ENCODE measurements at places on chromosomes 2 and 18. TPM values are rescaled to one million over a fixed set of nuclear protein-coding genes. Genes with fewer than 3 reads are reported as not detected.
A peak's percentile ranks its signal among the peaks of the same experiment; 100 is the strongest.

GRCh38 chr2:169739351-169739750 lies 5.7 kb downstream of the KLHL23 start:
- no peaks in the 10 kb centered on the region for H3K36me3 ChIP-seq
- peaks cover 67% of the 10 kb centered on the region for H3K4me1 ChIP-seq
- no peak overlapping the region for H3K4me3 ChIP-seq

Gene CCDC85A
- 8.2 TPM for total RNA-seq

DNA sequence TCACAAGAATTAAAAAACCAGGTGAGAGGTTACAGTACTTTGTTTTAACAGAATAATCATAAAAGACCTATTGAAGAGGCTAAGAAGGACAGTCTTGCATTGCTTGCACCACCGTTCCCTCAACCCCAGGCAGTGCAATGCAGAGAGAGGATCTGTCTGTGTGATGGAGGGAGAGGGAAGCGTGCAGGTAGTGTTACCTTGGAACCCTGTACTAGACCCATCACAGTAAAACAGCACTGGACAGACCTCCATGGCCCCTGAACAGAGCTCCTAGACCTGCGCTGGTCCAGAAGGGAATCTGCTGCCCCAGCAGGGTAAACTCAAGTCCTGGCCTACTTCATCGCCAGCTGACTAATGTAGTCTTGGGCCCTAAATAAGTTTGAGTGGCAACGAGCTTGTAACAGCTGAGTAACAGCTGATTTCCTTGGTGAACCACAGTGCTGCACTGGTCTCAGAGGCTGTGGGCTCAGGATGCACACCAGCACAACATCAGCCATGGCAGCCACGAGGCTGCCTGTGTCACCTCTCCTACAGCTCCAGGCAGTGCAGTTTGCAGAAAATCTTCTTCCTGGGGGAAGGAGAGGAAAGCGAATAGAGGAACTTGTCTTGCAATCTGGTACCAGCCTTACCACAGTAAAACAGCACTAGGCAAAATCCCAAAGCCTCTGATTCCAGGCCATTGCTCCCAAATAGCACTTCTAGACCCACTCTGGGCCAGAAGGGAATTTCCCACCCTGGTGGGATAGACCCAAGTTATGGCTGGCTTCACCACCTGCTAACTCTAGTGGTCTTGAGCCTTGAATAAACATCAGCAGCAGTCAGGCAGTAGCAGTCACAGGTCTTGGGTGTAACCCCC lies 417.2 kb downstream of the CDH7 start:
- H3K27ac ChIP-seq, result no peak overlapping the region
- H3K4me1 ChIP-seq, result no peaks in the 10 kb centered on the region
- DNase-seq, result no peak
- H3K36me3 ChIP-seq, result no peaks in the 10 kb centered on the region
- no peaks in the 10 kb centered on the region for H3K27me3 ChIP-seq

Gene LDLRAD4
- total RNA-seq, result 17.4 TPM

Gene ACKR3
- 25.7 TPM for total RNA-seq

DNA sequence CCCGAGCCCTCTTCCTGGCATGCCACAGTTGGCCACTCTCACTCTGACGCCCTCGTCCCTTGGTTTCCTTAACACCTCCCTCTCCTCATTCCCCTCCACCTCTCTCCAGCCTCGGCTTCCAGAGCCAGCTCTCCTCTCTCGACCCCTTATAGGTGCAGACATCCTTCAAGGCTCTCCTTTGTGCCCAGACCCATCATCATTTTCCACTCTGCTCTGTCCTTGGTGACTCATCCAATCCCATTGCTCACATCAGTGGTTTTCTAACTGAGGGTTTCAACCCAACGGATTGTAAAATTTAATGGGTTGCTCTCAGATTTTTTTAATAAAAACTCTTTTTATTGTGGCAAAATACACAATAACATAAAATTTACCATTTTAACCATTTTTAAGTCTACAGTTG lies 6.2 kb downstream of the ST8SIA5 start:
- H3K4me1 ChIP-seq, result no peaks in the 10 kb centered on the region
- H3K27me3 ChIP-seq, result peaks cover 10% of the 10 kb centered on the region
- no peak for DNase-seq
- H3K4me3 ChIP-seq, result no peak overlapping the region
- no peak overlapping the region for H3K27ac ChIP-seq

GRCh38 chr2:9107168-9108025 lies 99.2 kb upstream of the ASAP2 start:
- H3K27ac ChIP-seq, result no peak overlapping the region
- no peaks in the 10 kb centered on the region for H3K27me3 ChIP-seq
- no peak overlapping the region for H3K4me3 ChIP-seq
- H3K36me3 ChIP-seq, result no peaks in the 10 kb centered on the region
- no peaks in the 10 kb centered on the region for H3K4me1 ChIP-seq

DNA sequence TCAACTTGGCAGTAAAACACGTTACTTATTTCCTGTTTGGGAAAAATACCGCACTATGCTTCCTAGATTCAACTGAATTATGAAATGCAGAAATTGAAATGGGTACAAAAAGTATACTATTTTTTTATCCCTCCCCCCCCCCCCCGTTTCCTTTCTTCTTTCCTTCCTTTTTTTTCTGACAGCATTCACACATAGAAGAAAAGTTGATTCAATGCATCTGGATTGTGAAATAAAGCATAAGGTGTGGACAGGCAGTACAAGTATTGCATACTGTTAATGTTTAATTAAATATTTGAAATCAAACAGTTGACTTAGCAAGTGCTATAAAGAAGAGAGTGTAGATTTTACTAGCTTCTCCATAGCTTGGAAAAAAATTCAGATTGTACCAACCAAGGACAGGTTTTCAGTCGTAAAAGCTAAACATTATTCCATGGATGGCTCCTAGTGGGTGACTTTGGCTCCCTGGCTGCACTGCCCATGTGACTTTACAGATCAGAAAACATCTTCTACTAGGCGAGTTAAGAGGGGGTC lies 21.6 kb upstream of the AGFG1 start:
- no peaks in the 10 kb centered on the region for H3K36me3 ChIP-seq
- H3K4me3 ChIP-seq, result no peak overlapping the region
- no peaks in the 10 kb centered on the region for H3K27me3 ChIP-seq
- no peak for DNase-seq

DNA sequence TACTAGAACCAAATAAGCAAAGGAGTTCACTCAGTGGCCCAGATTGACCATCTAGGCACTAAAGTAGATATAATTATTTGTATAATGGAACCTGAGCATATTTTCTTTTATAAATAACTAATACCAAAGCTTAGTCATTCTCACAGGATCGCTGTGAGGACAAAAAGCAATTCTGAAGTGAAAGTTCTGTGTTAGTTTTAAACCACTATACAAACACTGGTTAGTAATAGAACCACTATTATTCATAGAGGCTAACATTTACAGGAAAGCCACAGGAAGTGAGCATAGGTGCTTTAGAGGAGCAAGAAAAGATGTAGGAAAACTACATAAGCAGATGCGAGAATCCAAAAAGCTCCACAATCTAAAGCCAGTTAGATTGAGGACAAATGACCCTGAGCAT lies 364.7 kb downstream of the XIRP2 start:
- no peak for DNase-seq
- H3K4me3 ChIP-seq, result no peak overlapping the region
- H3K27ac ChIP-seq, result no peak overlapping the region
- H3K36me3 ChIP-seq, result no peaks in the 10 kb centered on the region
- no peaks in the 10 kb centered on the region for H3K4me1 ChIP-seq
- no peaks in the 10 kb centered on the region for H3K27me3 ChIP-seq

DNA sequence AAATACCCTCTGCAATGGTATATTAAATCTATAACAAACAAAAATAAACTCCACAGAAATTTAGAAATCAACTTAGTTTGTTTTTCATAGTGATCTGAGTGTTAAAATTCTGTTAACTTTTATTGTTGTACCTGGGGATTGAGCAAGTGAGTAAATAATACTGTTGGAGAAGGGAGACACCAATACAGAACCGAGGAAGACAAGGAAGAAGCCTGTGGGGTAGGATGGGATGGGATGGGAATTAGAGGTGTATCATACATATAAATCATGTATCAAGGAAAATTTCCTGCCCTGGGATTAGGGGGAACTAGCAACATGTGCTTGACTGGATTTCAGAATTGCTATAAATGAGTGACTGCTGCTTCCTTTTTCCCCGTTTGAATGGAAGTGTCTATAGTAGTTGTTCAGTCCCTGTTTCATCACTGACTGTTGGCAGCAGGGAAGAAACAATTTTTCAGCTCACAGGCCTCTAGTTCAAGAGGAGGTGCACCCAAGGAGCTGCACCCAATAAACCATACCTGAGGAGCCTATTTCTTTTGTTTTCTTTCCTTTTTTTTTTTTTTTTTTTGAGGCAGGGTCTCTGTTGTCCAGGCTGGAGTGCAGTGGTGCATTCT lies 53.1 kb downstream of the SP110 start:
- H3K27me3 ChIP-seq, result no peaks in the 10 kb centered on the region
- H3K4me3 ChIP-seq, result no peak overlapping the region
- H3K4me1 ChIP-seq, result no peaks in the 10 kb centered on the region
- no peak for DNase-seq

DNA sequence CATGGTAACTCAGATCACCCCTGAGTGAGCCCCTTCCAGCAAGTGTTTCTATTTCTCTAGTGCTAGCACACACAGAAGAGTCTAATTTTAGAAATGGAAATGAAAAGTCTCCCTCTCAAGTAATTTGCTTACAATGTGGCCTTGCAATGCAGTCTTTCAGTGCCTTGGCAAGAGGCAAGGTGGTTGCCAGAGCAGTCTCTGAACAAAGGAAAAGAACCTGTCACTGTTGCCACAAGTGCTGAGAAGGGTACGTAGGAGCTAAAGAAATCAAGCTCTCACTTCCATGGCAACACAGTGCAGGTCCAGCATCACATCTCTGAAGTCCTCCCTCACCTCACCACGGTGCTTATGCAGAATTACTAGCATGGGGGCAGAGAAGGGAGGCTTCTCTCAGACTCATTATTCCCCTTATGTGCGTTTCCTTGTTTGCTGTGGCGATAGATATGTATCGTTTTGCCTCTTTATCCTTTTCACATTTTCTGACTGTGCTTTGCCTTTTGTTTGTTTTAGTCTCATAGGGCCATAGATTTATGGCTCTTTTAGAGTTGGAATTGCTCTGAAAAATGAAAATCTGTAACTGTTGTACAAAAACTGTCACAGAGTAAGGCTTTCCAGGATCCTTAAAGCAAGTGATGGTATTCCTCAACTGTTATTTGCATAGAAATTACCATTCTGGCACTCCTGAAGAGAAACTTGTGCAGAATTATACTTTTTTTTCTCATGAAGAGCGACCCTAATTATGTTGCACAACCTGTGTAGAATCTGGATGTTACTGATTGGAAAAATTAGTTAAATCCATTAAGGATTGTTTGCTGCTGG lies 164.8 kb downstream of the CCDC85A start:
- no peak for DNase-seq
- no peaks in the 10 kb centered on the region for H3K36me3 ChIP-seq
- H3K4me3 ChIP-seq, result no peak overlapping the region
- no peaks in the 10 kb centered on the region for H3K27me3 ChIP-seq
- no peaks in the 10 kb centered on the region for H3K4me1 ChIP-seq

GRCh38 chr18:26473672-26474071 lies 74.7 kb downstream of the KCTD1 start:
- no peak overlapping the region for H3K4me3 ChIP-seq
- DNase-seq, result no peak
- no peaks in the 10 kb centered on the region for H3K27me3 ChIP-seq
- peaks cover 31% of the 10 kb centered on the region for H3K36me3 ChIP-seq

GRCh38 chr2:162242586-162243280 lies 512 bp downstream of the FAP start:
- peak overlapping the region; percentile 71 for H3K27ac ChIP-seq
- H3K4me3 ChIP-seq, result no peak overlapping the region
- no peaks in the 10 kb centered on the region for H3K36me3 ChIP-seq
- DNase-seq, result no peak

DNA sequence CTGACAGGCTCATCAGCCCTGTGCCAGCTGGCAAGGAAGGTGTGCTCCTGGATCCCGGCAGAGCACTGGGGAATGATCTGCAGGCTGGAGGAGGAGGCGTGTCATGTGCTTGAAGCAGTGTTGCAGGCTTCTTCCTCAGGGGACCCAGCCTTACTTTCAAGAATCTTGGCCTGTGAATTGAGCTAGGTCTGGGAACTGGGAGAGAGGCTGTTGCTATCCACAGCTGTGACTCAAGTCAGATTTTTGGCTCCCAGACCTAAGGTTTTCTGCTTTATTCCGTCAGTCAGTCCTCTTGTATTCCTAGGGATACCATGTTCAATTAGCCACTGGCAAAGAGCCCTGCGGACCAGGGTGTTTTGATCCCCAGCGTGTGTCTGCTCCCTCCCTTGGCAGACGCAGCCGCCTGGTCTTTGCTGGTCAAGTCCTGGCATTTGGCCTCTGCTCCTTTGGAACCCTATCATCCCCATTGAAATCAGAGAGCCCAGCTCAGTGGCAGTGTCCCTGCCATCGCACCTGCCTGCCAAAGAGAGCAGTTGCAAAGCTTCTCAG lies 32.4 kb downstream of the ASB1 start:
- H3K36me3 ChIP-seq, result no peaks in the 10 kb centered on the region
- no peaks in the 10 kb centered on the region for H3K27me3 ChIP-seq
- peaks cover 16% of the 10 kb centered on the region for H3K4me1 ChIP-seq
- DNase-seq, result peak; percentile 90

- H3K4me3 ChIP-seq, result no peak overlapping the region
- no peak overlapping the region for H3K27ac ChIP-seq
- H3K4me1 ChIP-seq, result no peaks in the 10 kb centered on the region
- no peaks in the 10 kb centered on the region for H3K27me3 ChIP-seq
- no peak for DNase-seq
These were observed 124.8 kb downstream of the SCG2 start for GRCh38 chr2:223477318-223477717.

Gene ABCG5
- not detected for total RNA-seq

Gene CERKL
- total RNA-seq, result not detected

Gene ZNF396
- 1.9 TPM for total RNA-seq

Gene LYPD6B
- not detected for total RNA-seq

- DNase-seq, result no peak
- H3K27ac ChIP-seq, result no peak overlapping the region
- H3K4me3 ChIP-seq, result no peak overlapping the region
- H3K36me3 ChIP-seq, result no peaks in the 10 kb centered on the region
- H3K4me1 ChIP-seq, result no peaks in the 10 kb centered on the region
These were observed 55.7 kb downstream of the TMEM18 start for GRCh38 chr2:621303-622099.

- no peaks in the 10 kb centered on the region for H3K36me3 ChIP-seq
- no peak for DNase-seq
- no peaks in the 10 kb centered on the region for H3K4me1 ChIP-seq
- no peak overlapping the region for H3K4me3 ChIP-seq
- H3K27me3 ChIP-seq, result no peaks in the 10 kb centered on the region
These were observed 746.9 kb downstream of the SLC4A3 start for GRCh38 chr2:220374282-220374681.

GRCh38 chr2:121167411-121167810 lies 117.6 kb downstream of the TFCP2L1 start:
- H3K27ac ChIP-seq, result no peak overlapping the region
- H3K4me3 ChIP-seq, result no peak overlapping the region
- H3K4me1 ChIP-seq, result no peaks in the 10 kb centered on the region
- no peaks in the 10 kb centered on the region for H3K36me3 ChIP-seq

- no peak overlapping the region for H3K4me3 ChIP-seq
- no peaks in the 10 kb centered on the region for H3K36me3 ChIP-seq
- H3K27me3 ChIP-seq, result no peaks in the 10 kb centered on the region
These were observed 128.3 kb upstream of the HS6ST1 start for GRCh38 chr2:128446874-128447537.

Gene GKN2
- total RNA-seq, result not detected

All from sigmoid colon (tissue), 7 donors.